ENCODE measurements at places on chromosomes 16 and 17.

DNA sequence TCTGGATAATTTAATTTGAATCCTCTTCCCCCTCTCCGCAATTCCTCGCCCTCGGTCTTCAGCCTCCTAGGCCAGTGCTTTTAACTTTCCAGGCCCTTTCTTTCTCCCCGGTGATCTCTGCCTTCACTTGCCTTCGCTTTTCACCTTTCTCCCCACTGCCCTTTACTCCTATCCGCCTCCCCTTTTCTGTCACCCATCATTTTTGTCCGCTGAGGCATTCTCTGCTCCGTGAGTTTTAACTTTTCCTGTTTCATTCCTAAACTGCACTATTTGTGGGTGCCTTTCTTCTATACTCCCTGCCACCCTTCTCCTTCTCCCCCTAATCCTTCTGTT, 729 bp downstream of the LONP2 start:
- no peak for DNase-seq

GRCh38 chr17:58528443-58528842, 14.0 kb upstream of the MTMR4 start:
- no peak for DNase-seq

DNA sequence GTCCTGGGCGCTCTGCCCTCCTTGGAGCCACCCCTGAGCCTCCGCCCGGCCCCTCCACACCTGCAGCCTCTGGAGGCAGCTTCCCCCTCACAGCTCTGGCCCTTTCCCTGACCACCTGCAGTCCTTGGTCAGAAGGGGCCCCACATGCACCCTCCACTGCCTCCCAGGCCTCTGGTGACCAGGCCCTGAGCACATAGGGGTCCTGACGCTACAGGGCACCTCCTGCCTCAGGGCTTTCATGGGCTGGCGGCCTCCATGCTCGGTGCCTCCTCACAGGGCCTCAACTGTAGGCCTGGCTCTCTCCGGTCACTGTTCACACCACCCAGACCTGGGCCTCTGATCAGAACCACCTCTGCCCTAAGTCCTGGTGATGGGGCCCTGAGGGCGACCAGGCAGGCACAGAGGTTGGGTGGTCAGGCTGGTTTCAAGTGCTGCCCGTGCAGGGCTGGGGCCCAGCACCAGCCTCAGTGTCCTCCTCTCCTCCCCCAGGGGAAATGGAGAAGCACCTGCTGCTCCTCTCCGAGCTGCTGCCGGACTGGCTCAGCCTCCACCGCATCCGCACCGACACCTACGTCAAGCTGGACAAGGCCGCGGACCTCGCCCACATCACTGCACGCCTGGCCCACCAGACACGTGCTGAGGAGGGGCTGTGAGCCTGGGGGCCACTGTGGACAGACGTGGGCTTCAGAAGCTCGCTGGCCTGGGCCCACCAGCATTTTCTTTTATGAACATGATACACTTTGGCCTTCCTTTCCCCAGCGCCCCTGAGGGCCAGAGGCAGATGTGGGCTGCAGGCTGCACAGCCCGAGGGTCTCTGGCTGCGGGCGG, 3.9 kb downstream of the APRT start:
- no peak for DNase-seq

DNA sequence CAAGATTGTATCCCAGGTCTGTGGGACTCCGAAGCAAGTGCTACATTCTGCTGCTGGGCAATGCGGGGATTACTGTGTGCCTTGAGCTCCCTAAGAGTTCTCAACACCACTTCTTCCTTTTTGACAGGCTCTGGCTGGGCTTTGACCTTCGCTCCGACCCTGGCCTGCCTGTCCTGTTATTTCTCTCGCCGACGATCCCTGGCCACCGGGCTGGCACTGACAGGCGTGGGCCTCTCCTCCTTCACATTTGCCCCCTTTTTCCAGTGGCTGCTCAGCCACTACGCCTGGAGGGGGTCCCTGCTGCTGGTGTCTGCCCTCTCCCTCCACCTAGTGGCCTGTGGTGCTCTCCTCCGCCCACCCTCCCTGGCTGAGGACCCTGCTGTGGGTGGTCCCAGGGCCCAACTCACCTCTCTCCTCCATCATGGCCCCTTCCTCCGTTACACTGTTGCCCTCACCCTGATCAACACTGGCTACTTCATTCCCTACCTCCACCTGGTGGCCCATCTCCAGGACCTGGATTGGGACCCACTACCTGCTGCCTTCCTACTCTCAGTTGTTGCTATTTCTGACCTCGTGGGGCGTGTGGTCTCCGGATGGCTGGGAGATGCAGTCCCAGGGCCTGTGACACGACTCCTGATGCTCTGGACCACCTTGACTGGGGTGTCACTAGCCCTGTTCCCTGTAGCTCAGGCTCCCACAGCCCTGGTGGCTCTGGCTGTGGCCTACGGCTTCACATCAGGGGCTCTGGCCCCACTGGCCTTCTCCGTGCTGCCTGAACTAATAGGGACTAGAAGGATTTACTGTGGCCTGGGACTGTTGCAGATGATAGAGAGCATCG, 2.4 kb downstream of the SLC16A13 start:
- DNase-seq: no peak

DNA sequence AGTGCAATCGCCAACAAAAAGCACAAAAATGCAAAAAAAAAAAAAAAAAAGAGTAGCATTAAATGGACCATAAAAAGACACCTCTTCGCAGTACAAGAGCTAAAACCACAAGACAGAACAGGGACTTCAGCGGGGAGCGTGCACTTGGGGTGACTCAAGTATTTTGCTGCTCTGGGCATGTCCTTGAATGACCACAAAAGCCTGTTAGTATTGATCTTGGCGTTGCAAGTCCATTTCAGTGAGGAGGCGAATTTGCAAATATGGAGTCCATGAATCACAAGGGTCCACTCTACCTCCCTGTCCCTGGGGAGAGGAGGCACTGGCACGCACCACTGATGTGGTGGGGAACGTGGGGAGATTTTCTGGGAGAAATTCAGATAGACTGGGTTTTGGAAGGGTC, 78.9 kb downstream of the CNGB1 start:
- DNase-seq: no peak

GRCh38 chr17:6749519-6749918, 6.3 kb upstream of the XAF1 start:
- no peak for DNase-seq

- DNase-seq: no peak
These were observed 80.1 kb upstream of the TRAP1 start for GRCh38 chr16:3797473-3797872.

DNA sequence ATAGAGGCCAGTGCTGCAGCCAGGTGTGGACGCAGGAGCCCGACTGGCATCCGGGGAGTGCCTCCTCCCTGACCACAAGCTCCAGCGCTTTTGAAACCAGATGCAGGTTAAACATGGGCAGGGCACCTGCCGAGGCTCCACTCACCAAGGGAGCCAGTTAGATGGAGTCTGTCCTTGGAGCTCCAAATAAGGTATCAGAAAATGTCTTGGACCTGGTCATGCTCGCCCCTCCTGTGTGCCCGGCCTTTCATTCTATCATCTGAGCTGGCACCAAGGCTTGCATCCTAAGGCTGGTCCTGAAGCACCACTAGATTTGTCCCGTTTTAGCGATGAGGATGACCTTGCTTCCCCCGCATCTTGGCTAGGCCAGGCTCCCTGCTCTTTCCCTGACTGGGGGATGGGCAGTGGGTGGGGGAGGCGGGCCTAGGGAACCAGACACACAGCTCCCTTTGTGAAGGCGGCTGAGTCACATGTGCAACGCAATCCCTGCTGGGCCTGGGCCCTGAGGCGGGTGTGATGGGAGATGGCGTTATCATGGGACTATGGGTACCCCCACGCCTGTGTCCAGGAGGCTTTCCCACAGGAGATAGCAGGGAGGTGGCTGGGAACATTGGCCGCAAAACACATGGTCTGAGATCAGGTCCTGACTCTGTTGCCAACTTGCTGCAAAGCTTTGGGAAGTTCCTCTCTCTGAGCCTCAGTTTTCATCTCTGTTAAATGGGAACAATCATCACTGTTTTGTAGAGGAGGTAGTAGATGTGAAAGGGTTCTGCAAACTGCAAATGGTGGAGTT, 5.0 kb upstream of the ADGRG1 start:
- no peak for DNase-seq

- DNase-seq: no peak
These were observed 576.0 kb upstream of the HSBP1 start for GRCh38 chr16:83231729-83232128.

DNA sequence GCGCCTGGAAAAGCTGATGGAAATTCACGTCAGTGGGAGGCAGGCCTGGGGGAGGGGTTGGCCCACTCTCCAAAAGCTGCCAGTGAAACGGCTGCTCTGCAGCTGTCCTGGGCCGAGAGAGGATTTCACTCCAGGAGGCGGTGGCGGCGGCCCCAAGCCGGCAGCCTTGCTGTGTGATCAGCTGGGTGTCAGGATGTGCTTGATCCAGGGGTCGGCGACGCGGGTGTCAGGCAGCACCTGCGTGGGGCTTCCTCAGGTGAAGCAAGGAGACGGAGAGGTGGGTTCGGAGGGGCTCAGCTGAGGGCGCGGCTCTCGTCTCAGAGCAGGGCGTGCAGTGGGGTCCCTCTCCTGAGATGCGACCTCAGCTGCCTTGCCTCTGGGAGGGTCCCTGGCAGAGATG, 7.0 kb downstream of the CBFA2T3 start:
- DNase-seq: no peak

DNA sequence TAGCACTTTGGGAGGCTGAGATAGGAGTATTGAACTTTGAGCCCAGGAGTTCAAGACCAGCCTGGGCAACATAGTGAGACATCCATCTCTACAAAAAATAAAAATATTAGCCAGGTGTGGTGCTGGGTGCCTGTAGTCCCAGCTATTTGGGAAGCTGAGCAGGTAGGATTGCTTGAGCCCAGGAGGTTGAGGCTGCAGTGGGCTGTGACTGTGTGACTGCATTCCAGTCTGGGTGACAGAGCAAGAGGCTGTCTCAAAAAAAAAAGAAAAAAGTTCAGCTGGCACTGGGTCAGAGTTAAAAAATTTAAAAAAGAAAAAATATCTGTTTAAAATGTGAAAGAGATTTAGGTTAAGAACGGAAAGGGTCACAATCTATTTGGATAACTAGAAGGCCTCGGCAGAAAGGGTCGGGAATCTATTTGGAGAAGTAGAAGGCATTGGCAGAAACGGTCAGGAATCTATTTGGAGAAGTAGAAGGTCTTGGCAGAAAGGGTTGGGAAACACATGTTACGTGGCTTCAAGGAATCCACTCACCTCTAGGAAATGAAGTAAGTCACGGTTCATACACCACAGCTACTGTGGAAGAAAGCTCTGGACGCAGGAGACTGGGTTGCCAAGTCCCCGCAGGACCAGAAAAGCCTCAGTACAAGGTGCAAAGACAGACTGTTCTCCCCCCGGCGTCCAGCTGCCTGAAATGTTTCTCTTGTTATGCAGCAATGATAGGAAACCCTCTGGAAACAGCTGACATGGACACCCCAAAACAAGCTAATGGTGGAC, 25.3 kb downstream of the LMF1 start:
- DNase-seq: no peak

GRCh38 chr17:79618383-79619067, 7.7 kb upstream of the RBFOX3 start:
- no peak for DNase-seq

DNA sequence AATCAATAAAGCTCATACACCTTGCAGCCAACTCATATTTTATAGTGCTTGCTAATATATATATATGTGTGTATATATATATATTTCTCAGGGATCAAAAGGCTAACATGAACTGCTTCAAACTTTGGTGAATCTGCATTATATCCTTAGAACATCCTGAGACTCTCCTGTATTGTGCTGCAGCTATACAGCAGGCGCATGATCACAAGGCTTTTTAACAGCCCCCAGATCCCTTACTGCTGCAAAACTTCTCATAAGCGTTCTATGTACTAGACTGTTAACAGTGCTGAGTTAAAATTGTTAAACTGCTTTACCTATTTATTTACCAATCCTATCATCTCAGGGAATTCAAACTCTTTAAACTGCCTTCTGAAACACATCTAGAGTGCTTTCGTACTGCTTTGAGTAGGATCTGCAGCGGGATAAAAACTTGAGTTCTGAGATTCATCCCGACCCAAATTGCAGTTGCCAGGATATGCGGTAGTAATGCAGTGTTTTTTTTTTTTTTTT, 1.3 kb downstream of the GPATCH8 start:
- DNase-seq: no peak

GRCh38 chr17:76988796-76989195, 120.6 kb downstream of the MGAT5B start:
- no peak for DNase-seq

- no peak for DNase-seq
These were observed 90.1 kb downstream of the XYLT1 start for GRCh38 chr16:17380613-17381012.

- no peak for DNase-seq
These were observed 141.1 kb downstream of the CCDC182 start for GRCh38 chr17:57603978-57604377.

DNA sequence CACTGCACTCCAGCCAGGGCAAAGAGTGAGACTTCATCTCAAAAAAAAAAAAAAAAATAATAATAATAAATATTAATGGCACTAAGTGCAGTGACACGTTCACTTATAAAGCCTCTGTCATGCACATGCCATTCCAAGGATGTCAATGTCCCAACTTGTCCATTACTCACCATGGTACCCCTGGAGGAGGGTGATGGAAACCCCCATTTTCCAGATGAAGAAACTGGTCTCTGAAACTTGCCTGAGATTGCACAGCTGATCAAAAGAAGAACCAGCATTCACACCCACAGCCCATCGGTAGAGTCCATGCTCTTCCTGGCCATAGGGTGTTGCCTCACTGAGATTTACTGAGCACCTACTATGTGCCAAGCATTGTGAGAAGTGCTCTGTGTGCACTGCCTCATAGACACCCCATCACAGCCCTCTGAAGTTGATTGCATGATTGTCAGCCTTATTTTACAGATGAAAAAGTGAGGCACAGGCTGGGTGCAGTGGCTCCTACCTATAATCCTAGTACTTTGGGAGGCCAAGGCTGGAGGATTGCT, 123.7 kb downstream of the ABCC1 start:
- DNase-seq: no peak

DNA sequence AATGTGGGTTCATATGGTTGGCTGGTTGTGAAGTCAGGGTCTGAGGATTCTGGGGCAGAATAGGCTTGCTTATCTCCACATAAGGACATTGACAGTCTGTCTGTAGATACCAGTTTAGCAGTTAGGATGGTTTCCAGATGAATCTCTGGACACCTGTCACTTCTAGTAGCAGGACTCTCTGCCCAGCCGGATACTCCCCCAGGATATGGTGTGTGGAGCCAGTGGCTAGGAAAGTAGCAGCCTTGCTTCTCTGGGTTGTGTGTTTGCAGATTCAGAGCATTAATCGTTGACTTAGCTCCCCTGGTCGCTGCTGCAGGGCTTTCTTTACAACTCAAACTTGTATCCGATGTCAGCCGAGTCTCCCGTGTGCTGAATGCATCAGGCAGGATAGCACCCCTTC, 45.2 kb downstream of the CLEC16A start:
- no peak for DNase-seq

GRCh38 chr17:64741038-64741641, 79.0 kb upstream of the SMURF2 start:
- no peak for DNase-seq

GRCh38 chr17:82234211-82235055, 5.6 kb downstream of the SLC16A3 start:
- DNase-seq: no peak
